Cerebellum (tissue), 4 donors: ENCODE measurements at places on chromosomes 4 and X.

- DNase-seq: no peak
Measured at GRCh38 chr4:186829740-186830449, 106.2 kb upstream of the FAT1 start.

DNA sequence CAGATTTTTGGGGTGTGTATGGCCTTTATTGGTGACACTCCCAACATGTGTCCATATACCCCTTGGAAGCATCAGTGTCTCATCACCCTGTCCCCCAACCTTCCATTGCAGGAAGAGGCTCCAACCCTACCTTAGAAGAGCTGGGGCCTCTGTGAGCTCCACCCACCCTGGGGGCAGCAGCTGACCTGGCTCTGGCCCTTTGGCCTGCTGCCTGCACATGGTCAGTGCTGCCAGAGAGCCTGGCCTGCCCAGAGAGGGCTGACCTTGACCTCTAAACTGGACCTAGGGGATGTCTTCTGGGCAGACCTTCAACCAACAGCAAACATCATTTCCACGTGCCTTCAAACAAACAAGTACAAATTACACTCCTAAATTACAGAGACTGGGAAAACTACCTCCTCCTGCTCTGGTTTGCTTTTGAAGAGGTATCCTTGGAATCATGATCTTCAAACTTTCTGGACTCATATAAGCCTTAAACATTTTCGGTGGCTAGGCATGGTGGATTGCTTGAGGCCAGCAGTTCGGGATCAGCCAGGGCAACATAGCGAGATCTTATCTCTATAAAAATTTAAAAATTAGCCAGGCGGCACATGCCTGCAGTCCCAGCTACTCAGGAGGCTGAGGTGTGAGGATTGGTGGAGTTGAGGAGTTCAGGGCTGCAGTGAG, 27.3 kb upstream of the KIAA0232 start:
- DNase-seq: no peak

GRCh38 chr4:141331534-141332358, 111.1 kb downstream of the ZNF330 start:
- no peak for DNase-seq

- DNase-seq: no peak
Measured at GRCh38 chr4:183936574-183937345, 31.7 kb downstream of the STOX2 start.

- DNase-seq: no peak
Measured at GRCh38 chr4:68358988-68359387, 9.1 kb upstream of the YTHDC1 start.

DNA sequence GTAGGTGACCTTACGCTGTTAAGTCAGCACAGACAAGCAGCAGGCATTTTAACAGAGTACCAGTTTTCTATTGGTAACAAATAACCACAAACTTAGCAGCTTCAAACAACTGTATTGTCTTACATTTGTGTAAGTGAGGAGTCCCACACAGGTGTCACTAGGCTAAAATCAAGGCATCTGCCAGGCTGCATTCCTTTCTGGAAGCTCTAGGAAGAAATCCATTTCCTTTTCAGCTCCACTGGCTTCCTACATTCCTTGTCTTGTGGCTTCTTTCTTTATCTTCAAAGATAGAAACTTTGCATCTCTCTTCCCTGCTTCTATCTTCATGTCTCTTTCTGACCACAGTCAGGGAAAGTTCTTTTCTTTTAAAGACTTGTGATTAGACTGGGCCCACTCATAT, 139.9 kb downstream of the TMEM144 start:
- DNase-seq: no peak

DNA sequence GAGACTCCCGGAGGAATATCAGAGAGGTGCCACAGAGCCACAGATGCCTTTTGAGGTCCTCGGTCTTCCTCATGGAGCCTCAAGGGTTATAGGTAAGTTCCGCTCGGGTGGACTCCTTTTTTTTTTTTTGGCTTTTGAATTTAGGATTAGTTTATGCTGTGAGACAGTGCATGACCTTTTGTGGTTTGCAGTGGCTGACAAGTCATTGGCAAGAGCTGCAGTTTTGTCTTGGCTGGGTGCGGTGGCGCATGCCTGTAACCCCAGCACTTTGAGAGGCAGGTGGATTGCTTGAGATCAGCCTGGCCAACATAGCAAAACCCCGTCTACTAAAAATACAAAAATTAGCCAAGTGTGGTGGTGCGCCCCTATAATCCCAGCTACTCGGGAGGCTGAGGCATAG, 4.5 kb upstream of the GRSF1 start:
- no peak for DNase-seq

- DNase-seq: no peak
Measured at GRCh38 chr4:154124539-154125255, 335.8 kb upstream of the SFRP2 start.

- DNase-seq: no peak
Measured at GRCh38 chr4:111074523-111075114, 451.7 kb upstream of the PITX2 start.

DNA sequence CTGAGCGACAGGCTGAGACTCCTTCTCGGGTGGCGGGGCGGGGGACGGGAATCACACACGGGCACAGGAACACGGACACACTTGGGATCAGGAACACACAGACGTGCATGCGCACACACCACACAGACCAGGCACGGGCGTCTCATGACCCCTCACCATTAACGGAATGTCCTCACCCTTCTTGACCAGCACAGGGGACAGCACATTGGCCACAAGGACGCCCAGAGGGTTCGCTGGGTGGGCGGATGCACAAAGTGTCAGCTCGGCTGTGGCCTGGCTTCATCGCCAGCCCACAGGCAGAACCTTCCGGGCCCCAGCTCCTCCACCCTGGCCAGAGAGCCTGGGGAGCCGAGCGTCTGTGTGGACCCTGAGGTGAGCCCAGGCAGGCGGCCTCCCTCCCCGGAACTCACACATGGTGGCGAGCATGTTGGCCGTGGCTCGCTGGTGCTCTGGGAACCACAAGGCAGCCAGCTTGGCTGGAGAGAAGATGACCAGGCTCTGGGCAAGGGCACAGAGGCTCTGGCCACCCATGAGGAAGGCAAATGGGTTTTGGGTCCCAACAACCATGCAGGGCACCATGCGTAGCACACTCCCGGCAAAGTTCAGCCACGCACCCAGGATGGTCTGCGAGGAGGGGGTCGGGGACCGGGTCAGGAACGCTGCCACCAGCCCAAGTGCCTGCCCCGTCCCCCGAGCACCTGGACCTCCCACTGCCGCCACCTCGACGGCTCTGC, 3.1 kb downstream of the SLC49A3 start:
- no peak for DNase-seq
